Right atrium auricular region (tissue), 2 donors: ENCODE measurements at places on chromosomes 1 and 21. TPM values are rescaled to one million over a fixed set of nuclear protein-coding genes. Genes with fewer than 3 reads are reported as not detected.

GRCh38 chr1:188888386-188888785 is 1589.3 kb downstream of the BRINP3 start:
- DNase-seq = no peak

DNA sequence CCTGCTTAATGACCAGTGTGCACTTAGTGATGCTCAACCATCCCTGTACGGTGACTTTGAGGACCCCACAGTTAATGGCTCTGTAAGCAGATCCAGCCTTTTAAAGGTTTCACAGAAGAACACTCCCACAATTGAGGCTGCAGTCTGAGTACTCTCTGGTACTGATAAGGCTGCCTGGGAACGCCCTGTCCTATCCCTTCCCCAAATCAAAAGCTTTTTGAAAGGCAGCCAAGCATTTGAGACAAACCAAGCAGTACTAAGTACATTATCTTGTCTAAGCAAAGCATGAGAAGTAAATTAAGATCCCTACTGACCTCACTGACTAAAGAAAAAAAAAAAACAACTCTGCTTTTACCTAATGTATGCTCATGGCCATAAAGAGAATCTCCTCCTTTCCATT is 60.7 kb downstream of the SH3GLB1 start:
- no peak for DNase-seq

NCDN gene
- 30.6 TPM for total RNA-seq

DNA sequence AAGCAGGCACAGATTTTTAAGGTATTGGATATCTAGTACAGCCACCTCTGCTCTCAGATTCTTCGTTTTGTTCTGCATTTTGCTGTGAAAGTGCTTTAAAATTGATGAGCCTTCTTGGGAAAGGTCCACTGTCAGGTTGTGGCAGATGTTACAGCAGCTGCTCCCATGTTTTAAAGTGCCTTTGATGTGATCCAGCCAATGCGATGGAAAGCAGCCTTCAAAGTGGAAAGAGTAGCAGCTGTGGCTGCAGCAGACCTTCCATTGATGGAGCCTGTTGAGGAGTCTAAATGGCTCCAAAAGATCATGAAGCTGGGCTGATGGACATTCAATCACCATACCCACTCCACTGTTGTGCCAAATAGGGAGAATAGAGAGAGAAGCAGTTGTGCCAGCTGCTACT is 816.9 kb downstream of the PLA2G4A start:
- no peak for DNase-seq

DNA sequence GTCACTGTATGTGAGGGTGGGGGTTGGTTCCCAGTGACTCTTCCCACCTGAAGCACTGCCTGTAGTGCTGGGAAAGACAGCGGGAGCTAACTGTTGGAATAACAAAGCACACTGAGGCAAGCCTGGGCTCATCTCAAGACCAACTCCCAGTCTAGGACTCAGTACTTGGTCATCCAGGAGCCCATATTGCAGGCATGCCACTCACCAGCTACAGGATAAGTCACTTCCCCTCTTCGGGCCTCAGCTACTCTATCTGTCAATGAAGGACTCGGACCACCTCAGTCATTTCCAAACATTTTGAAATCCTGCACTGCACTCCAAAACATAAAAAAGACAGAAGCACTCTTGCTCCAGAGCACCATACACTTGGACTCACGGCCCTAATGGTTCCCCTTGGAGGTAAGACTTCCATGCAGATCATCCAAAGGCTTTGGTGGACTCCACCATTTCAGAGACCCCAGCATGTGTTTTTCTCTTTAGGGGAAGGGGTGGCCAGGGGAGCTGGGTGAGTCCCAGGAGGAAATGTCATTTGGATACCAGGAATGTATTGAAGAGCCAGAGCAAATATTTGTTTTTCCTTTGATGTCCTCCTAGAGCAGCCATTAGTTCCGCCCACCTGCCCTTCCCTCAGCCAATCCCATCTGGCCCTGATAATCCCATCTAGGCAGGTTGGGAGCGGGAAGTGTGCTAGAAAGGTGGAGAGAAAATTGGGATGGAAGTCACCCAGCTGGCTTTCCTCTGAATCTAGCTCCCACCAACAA is 3.1 kb downstream of the NUAK2 start:
- DNase-seq = no peak

HJV gene
- 73.3 TPM for total RNA-seq

F3 gene
- total RNA-seq = 29.5 TPM

SLC35F3 gene
- total RNA-seq = not detected

GRCh38 chr1:228310162-228310792 is 96.4 kb downstream of the TRIM11 start:
- no peak for DNase-seq

HENMT1 gene
- total RNA-seq = 0.41 TPM

GRCh38 chr1:212665241-212666115 is 34.2 kb downstream of the BATF3 start:
- DNase-seq = peak; percentile 82

DNA sequence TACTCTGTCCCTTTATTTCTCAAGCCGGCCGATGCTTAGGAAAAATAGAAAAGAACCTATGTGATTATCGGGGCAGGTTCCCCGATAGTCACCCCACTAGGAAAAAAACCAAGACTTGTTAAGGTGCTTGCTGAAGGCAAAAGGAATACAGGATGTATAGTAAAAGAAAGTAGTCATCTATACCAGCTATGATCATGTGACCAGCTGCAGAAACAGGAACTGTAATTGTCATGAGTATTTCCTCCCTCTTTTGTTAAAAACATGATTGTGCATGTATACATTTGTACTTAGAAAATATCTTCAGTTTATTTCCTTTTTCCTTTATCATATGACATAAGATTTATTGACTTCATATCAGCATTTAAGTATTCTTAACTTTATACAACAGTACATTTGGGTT is 30.5 kb downstream of the PIGK start:
- no peak for DNase-seq

DNA sequence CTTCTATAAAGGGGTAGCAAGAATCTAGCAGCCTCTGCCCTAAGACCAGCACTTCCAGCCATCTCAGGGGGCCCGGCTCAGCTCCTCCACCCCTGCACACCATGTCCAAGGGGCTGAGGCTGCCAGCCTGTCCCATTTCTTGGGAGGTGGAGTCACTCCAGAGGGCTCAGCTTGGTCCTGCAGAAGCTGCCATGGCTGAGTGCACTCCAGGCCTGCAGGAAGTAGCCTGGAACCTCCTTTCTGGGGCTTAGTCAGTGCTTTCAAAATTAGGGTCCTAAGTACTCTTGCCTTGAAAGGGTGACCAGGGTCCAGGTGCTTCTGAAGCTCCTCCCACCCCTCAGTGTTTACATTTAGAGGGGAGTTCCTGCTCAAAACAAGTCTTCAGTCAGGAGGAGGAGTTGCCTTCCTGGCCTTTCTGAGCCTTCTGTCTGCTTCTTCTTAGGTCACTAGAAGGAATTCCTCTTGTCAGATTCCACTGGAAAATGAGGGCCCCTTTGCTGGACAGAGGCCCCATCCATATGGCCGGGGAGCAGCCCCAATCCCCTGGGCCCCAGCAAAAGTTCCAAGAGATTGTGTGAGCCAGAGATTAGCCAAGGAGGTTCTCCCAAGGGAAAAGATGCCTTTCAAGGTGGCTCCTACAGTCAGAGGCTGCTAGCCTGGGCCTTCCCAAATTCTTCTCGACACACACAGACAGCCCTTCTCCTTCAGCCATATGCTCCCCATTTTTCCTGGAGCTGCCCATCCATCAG is 128.1 kb upstream of the VAMP3 start:
- no peak for DNase-seq

CBS gene
- 8.3 TPM for total RNA-seq

- no peak for DNase-seq
Measured at GRCh38 chr1:66729119-66729518, 23.1 kb upstream of the DYNLT5 start.

- no peak for DNase-seq
Measured at GRCh38 chr1:5907966-5908365, 84.3 kb downstream of the NPHP4 start.

DNA sequence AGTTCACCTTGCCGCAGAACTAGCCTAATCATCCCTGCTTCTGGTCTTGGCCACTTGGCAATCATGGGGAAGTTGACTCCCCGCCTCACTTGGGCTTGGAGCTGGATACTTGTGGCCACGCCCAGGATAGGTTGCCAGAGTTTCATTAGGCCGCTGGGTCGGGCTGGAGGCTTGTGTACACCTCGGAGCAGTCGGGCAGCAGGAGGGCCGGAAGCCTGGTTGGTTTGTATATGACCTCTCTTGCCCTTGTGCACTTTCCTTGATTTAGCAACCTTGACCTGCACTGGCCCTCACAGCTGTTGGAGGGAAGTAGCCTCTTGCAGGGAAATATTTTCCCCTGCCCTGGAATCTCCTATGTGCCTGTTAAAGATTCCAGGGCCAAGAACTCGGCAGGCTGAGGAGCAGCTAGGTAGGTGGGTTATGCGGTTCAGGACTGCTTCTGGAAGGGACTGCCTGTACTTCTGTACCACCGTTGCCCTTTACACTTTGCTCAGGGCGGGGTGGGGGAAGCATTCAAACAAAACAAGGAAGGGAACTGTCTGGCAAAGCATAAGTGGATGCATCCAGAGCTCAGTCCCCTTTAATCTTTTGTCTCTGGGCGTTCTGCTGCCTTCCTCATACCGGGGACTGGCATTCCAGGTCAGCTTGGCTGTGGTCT is 83.5 kb downstream of the UCK2 start:
- DNase-seq = peak; percentile 64

DNA sequence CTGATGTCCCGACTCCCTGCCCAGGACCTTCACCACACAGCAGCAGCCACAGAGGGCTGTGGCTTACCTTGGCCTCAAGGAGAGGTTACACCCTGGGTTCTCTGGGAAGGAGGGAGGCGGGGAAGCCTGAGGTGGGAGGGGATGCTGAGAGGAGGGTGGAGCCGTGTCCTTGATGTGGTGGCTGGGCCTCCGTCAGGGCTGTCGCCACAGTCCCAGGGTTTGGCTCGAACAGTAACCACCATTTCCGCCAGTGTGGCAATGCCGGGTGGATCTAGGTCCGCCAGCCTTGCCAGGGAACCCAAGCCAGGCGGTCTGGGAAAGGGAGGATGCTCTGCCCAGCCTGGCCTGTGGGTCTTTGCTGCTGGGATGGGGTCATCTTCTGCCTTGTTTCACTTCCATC is 18.4 kb upstream of the CDCA8 start:
- DNase-seq = no peak

- no peak for DNase-seq
Measured at GRCh38 chr1:1063945-1064831, 9.9 kb downstream of the RNF223 start.

- DNase-seq = no peak
Measured at GRCh38 chr1:170685166-170685565, 21.2 kb downstream of the PRRX1 start.

- no peak for DNase-seq
Measured at GRCh38 chr21:14979264-14979663, 85.5 kb downstream of the NRIP1 start.
